Heart left ventricle (tissue), 16 donors: ENCODE measurements at places on chromosomes 16 and 17.

DNA sequence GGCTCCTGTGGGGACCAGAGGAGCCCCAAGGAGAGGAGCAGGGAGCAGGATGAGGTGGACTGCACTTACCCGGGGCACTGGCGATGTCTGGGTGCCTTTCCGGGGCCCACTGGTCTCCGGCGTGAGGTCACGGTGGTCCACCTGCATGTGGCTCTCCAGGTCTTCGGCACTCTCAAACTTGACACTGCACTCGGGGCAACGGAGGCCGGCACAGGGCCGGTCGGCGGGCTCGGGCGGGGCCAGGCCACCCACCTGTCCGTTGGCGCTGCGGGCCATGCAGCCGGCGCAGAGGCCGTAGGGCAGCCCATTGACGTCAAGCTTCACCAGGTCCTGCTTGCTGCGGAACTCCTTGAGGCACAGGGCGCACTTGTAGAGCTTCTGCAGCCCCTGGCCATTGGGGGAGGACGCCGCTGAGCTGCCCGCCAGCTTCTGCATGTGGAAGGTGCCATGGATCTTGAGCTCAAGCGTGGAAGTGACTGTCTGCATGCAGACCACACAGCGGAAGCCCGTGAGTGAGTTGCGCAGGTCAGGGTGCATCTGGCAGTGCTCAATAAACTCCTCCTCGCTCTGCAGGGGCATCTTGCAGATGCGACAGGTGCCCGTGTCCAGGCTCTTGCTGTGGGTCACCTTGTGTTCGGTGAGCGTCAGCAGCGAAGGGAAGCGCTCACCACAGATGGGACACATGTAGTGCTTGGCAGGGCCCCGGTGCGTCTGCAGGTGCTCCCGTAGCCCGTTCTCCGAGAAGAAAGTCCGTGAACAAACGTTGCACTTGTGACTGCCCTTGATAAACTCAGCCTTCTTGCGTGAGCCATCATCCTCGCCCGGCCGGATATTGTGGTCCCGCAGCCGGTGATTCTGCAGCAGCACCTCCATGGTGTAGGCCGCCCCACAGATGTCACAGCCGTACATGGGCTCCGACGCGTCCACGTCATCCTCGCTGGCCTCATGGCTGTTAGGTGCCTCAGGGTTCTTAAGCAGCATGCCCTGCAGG lies 220.0 kb downstream of the ZNF423 start:
- no peak for DNase-seq

DNA sequence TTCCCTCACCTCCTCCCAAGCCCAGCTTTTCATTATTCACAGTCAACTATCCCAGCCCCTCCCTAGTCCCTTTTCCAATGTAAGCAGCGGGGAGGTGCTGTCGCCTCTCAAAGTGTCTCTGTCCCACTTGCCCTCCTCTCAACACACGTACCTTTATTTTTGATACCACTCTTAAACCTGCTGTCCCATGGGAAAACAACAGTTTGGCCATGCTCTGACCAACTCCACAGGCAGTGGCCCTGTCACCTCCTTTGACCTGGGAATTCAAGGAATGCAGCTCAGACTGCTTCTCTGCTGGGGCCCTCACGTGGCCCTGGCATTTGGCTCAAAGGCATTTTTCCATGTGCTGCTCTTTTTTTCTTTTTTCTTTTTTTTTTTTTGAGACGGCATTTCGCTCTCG lies 4.2 kb downstream of the LYRM9 start:
- no peak for DNase-seq

DNA sequence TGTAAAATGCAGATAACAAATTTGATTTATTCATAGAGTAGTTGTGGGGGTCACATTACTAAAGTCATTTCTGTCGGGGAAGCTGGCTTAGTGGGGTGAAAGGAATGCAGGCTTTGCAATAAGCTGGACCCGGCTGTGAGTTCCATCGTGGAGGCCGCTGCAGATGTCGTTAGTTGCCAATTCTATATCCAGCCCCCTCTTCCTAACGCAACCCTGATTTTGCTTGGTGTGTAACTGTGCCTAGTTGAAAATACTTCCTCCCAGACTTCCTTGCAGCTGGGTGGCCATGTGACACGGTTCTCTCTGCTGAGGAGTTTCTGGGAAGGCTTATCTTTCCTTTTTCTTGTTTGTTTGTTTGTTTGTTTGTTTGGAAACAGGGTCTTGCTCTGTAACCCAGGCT lies 4.5 kb downstream of the MFSD6L start:
- no peak for DNase-seq

DNA sequence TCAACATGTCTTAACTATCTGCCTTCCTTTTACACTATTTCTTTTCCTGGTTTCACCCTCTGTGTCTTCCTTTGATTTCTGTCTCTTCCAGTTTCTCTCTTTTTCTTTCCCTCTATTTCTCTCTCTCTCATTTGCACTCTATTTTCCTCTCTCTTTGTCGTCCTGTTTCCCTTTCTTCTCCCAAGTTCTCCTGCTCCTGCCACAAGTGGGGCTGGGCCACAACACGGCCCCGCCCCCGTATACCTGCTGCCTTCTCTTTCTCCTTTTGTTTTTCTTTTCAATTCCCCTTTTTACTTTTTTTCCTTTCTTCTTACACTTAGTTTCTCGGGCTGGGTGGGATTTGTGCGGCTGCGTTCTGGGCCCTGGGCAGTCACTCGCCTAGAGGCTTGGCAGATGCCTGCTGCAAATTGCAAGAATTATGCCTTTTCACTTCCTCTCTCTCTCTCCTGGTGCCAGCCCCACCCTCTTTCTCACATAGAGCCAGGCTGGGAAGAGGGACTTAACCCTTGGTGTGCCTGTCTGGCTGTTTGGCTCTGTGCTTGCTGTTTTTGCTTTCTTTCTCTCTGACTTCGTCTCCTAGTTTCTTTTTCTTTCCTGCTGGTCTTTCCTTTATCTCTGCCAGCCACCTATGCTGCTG lies 2139.4 kb downstream of the TP53TG3F start:
- no peak for DNase-seq

- DNase-seq, result no peak
Observed at GRCh38 chr17:37361543-37361942, 14.2 kb upstream of the C17orf78 start.

- DNase-seq, result no peak
Observed at GRCh38 chr17:50203086-50203485, 1.7 kb upstream of the COL1A1 start.

DNA sequence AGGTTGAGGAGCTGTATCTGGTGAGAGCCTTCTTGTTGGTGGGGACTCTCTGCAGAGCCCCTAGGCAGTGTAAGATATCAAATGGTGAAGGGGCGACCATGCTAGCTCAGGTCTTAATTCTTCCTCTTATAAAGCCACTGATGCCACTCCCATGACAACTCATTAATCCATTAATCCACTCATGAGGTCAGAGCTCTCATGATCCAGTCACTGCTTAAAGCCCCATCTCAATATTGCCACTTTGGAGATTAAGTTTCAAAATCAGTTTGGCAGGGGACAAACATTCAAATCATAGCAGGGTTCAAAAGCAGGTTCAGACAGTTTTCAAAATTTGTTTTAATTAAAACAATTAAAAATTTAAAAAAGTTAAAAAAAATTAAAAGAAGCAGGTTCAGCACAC lies 13.1 kb upstream of the SPECC1 start:
- DNase-seq, result no peak

- no peak for DNase-seq
Observed at GRCh38 chr17:44266402-44267164, 1.4 kb downstream of the SLC4A1 start.

DNA sequence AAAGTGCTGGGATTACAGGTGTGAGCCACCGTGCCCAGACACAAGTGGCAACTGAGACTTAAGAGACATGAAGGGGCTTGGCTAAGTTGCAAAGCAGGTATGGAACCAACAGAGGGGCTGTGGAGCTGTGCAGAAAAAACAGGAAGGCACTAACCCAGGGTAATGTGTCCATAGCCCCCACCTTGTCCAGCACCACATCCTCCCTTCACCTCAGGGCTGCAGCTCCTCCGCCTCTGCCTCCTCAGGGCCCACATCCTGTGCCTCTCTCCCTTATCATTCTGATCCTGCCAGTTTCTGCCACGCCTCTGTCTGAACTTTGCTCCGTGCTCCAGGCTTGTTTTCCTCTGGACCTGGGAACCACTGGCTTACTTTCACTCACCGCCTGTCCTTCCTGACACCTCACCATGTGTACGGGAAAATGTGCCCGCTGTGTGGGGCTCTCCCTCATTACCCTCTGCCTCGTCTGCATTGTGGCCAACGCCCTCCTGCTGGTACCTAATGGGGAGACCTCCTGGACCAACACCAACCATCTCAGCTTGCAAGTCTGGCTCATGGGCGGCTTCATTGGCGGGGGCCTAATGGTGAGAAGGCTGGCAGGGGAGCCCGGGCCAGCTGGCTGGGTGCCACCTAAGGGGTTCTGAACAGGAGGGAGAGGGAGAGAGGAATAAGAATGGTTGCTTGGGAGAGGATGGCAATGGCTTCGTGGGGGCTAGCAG lies at the start of gene TM4SF5:
TM4SF5 (plus strand) TSS at position 368 of the 716 bp plus-strand sequence; CDS start at position 405, 37 bp downstream.
- DNase-seq, result no peak

DNA sequence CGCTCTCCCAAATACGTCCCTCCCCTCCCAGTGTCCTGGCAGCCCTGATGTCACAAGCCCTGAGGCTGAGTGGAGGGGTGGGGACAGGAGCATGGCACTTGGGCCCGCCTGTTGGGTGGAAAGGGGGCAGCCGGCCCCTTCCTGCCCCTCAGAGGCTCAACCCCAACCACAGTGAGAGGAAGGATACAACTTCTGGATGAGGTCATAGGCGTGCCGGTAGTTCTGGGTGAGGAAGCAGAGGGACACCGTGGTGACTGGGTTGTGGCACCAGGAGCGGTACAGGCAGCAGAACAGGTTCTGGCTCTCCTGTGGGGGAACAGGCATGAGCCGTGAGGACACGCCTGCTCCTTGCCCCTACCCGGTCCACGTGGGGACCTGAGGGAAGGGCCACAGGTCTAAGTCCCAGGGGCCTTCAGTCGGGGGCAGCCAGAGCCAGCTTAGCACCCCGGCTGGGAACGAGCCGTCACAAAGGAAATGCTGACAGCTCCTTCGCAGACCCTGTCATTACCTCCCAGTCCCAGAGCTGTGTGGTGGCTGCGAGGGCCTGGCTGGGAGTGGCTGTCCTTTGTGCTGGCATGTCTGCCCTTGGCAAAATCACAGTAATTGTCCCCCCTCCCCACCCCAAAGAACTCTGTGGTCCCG lies 11.2 kb upstream of the MTSS2 start:
- no peak for DNase-seq

- peak; percentile 51 for DNase-seq
Observed at GRCh38 chr17:50681263-50682200, 26.2 kb downstream of the ANKRD40 start.

GRCh38 chr17:75181608-75182318 lies 996 bp downstream of the SUMO2 start:
- no peak for DNase-seq

GRCh38 chr17:62637809-62638208 lies 10.3 kb downstream of the MRC2 start:
- DNase-seq, result no peak

DNA sequence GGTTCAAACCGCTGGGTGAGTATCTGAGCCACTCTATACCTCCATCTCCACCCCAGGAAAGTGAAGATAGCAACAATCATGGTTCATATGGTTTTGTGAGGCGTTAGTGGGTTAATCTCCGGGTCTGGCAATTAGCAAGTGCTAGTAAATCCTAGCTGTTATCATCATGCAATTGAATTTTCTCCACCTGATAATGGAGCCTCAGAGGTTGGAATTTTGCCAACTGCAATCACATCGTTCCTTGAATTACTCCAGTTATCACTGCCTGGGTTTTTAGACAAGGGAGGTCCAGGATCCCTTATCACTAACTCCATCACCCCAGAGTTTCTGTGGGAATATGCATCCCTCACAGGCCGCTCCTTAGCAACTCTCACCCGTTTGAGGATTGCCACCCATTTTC lies 311.5 kb downstream of the RBFOX1 start:
- DNase-seq, result no peak

- no peak for DNase-seq
Observed at GRCh38 chr16:50667497-50668367, 13.4 kb downstream of the SNX20 start.

DNA sequence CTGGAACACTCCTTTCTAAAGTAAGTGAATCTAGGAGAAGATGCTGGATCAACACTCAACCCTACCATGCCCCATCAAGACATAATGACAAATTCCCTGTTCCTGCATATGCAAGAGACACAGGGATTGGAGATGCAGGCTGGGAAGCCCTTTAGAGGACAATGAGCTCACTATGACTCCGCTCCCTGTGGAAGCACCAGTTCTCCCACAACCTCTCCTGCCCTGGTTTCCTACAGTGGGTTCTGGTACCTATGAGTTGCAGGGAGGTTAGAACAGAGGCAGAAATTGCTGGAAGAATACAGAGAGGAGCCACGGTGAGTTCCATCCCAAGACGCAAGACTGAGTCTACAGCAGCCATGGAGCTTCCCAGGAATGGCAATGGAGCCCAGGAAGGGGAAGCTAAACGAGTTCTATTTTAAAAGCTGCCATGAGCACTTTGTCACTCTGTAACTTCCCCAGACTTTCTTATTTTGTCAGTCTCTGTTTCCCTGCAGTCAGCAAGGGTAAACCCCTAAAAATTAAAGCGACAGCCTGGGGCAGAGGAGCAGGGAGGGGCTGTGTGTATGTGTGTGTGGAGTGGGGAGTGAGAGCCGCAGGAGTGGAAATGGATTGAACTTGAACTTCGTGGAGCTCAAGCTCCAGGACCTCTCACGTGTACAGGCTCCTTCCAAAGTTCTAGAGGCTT lies 42.3 kb upstream of the PIK3R6 start:
- DNase-seq, result no peak

GRCh38 chr17:81189670-81190530 lies 23.9 kb upstream of the AATK start:
- no peak for DNase-seq

- DNase-seq, result no peak
Observed at GRCh38 chr16:50152351-50152806, 727 bp upstream of the TENT4B start.

GRCh38 chr17:15954222-15954621 lies 9.3 kb downstream of the ADORA2B start:
- DNase-seq, result no peak

DNA sequence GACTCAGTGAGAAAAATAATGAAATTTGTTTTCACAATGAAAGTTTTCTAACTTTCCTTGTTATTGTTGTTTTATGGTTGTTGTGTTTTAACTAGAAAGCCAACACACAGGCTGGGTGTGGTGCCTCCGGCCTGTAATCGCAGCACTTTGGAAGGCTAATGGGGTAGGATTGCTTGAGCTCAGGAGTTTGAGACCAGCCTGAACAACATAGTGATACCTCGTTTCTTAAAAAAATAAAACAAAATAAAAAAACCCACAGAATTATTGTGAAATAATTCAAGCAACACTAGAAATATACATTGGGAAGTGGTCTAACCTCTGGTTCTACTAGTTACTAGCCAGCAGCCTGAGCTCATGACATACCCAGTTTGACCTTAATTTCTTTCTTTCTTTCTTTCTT lies 630 bp downstream of the MILR1 start:
- DNase-seq, result no peak
